ENCODE measurements at places on chromosomes 2 and 18. TPM values are rescaled to one million over a fixed set of nuclear protein-coding genes. Genes with fewer than 3 reads are reported as not detected.

The SIX2 gene
- 22.6 TPM for polyA plus RNA-seq

DNA sequence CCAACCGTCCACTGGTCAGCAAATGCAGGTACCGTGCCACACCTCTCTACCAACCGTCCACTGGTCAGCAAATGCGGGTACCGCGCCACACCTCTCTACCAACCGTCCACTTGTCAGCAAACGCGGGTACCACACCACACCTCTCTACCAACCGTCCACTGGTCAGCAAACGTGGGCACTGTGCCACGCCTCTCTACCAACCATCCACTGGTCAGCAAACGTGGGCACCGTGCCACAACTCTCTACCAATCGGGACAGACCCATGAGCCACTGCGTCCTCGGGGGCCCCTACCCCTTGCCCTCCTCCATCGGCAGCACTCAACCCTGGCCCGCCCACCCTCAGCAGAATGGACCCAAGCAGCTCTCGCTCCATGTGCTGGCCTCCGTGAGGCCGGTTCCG lies 226.4 kb upstream of the SALL3 start:
- DNase-seq, result no peak

DNA sequence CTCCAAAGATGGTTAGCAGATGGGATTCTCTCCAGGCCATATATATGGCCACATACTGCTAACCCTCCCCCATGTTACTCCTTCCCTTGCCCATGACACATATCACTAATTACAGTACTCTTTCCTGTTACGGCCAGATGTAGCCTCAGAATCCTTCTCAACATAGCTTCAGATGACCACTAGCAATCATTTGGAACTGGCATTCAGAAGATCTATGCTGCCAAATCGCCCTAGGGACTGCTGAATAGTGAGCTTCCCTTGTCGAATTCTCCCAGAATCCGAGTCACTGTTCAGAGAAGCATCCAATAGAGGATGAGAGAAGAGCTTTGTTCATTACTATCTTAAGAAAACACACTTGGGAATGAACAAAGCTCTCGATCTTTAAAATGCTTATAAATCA lies 121.2 kb upstream of the TANK start:
- no peak for DNase-seq

DNA sequence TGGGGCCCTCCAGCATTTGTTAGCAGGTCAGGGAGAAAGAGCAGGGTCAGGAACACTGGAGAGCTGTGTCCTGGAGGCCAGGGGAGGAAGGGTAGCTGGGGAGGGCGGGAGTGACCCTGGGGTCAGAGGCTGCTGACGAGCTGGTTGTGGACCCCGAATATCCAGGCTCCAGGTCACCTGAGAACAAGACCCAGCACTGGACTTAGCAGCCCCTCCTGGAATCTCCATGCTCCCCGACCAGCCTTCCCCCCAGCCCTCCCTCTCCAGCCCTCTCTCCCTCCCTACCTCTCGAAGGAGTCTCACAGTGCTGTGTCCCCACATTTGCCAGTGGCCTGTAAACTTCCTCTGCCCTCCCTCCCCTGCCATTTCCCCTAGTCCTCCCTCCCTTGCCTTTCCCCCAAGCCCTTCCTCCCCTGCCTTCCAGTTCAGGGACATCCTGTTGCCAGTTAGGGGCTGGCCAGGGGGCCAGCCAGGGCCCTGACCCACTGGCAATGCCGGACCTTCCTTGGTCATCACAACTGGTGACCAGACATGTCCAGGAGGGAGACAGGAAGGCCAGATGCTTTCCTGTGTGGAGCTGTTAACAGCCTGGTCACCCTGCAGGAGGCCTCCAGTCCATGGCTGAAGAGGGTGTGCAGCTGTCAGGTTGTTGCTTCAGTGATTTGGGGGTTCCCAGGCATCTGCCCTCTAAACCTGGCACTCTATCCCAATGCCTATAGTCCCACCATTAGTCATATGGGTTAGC lies 50.0 kb upstream of the FAHD2A start:
- DNase-seq, result no peak

- DNase-seq, result no peak
Measured at GRCh38 chr2:75844651-75845050, 133.9 kb upstream of the GCFC2 start.

DNA sequence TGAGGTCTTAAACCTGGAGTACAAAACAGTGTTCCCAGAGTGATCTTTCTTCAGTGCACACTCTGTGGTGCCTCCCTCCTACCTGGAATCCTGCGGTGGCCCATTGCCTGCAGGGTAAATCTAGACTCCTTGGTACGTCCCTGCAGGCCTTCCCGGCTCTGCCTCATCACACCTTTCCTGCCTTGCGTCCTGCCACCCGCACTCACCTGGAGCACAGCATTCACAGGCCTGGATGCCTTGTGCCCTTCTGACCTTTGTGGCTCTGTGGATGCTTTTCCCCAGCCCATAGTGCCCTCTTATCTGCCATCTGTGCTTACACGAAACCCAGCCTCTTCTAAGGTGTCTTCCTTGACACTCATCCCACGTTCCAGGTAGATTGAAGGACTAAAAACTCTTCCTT lies 62.7 kb downstream of the PRKRA start:
- DNase-seq, result no peak

- no peak for DNase-seq
Measured at GRCh38 chr18:71336576-71337210, 1047.8 kb downstream of the SOCS6 start.

The REG1B gene
- polyA plus RNA-seq, result not detected

DNA sequence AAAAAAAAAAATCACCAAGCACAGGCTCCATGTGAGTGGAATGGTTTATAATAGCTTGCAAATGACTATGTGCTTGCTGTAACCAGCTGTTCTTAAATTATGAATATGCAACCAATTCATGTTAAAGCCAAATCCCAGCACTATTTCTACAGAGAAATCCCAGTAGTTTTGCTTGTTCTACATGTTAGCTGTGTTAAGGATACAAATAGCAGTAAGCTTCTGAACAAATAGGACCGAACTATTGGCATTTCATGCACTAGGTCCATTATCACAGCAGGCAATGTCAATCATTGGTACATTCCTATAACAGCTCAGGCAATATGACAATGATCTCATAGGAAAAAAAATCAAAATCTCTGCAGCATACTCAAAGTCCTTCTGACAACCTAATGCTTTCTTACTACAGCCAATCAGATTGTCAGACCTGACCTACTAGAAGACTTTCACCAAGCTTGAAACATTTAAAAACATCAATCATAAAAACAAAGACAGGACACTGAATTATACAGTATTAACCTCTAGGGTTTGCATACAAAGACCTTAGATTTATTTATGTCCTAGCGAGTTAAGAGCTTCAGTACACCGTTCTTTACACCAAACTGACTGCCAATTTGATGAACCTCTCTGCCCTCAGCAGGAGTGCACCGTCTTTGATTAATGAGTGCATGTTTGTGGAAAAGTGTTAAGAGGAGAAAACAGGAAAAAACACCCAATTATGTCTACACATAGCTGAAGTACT lies 6.4 kb downstream of the BAZ2B start:
- DNase-seq, result no peak

The IKZF2 gene
- 9.4 TPM for polyA plus RNA-seq

The CRYGD gene
- polyA plus RNA-seq, result not detected

- DNase-seq, result no peak
Measured at GRCh38 chr18:11989174-11989573, 7.9 kb downstream of the IMPA2 start.

The SLC40A1 gene
- polyA plus RNA-seq, result 121 TPM

GRCh38 chr2:233858331-233858730 lies 4.0 kb upstream of the HJURP start:
- DNase-seq, result no peak

GRCh38 chr2:136291871-136292270 lies 173.9 kb upstream of the CXCR4 start:
- DNase-seq, result no peak

DNA sequence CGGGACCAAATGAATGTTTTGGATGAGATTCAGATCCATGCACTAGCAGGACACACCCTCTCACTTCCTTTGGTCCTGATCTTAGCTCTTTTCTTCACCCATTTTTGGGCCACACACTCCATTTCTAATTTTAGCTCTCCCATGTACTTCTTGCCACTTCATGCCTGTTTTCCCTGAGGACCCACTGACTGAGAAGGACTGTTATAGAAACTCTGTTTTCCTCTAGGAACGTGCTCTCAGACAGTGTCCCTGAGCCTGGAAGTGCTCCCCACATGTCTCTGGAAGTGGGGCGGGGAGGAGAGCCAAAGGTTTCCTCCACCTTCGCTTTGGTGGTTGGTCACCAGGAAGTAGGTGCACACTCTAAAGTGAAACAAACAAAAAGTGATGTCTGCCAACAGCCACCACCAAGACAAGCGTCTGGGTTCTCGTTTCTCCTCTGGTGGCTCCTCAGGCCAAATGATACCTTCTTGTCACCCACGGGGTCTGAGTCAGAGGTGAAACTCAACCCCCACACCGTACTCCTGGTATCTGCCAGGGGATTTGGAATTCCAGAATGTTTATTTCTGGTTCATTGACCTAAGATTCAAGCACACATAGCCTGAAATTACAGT lies 74.7 kb downstream of the MERTK start:
- no peak for DNase-seq

DNA sequence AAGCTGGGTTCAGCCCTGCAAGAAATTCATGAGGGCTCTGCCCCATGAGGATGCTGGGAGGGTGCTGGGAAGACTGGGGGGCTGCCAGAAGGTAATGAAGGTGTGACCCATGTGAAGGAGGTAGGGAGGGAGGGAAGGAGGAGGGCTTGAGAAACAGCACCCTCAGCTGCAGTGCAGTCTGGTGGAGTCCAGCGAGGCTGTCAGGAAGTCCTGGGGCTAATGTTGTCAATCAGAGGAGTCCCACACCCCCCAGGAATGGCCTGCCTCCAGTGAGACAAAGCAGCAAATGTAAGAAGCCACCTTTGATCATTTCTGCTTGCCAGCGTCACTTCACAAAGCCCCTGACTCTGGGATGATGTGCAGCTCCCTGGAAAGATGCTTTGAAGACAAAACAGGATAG lies 248.4 kb downstream of the SH3BP4 start:
- no peak for DNase-seq

DNA sequence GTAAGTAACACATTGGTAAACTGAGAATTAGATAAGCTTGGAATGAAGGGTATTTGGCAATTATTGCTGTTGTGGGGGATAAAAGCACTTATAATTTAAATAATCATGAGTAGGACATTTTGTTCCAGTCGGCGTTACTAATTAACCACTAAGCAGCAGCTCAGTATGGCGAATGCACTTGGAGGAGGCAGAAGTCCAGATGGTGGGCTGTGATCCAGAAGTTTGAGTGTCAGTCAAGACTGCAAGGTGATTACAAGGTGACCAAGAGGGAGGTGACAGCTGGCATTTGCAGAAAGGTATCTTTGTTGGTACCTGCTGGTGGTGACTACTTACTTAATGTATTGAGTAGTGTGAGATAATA lies 643.6 kb upstream of the FAM98A start:
- no peak for DNase-seq

- no peak for DNase-seq
Measured at GRCh38 chr2:69124343-69124742, 111.4 kb downstream of the ANTXR1 start.

DNA sequence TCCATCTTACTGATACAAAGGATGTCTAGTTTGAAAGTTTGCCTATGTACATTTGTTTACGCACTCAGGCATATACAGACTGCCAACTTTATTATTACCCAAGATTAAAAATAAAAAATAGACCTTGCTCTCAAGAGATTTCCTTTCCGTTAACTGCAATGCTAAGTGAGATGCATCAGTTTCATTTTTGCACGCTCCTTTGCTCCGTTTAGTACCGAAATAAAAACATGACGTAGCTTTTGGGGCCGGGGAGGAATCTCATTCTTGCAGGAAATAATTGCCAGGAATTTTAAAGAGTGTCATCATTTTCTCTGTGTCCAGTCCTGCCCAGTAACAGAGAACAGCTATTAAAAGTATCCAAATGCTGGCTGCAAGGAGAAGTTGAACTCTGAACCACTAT lies 169.5 kb downstream of the SLC8A1 start:
- DNase-seq, result no peak

The CGREF1 gene
- polyA plus RNA-seq, result 5.4 TPM
